ENCODE measurements at places on chromosomes 5 and 9. TPM values are rescaled to one million over a fixed set of nuclear protein-coding genes. Genes with fewer than 3 reads are reported as not detected.
A peak's percentile ranks its signal among the peaks of the same experiment; 100 is the strongest.

- DNase-seq: no peak
Observed at GRCh38 chr5:38051711-38052511, 206.4 kb upstream of the EGFLAM start.

- DNase-seq: no peak
Observed at GRCh38 chr9:19938990-19939733, 150.3 kb upstream of the SLC24A2 start.

The AIF1L gene
- 26.9 TPM for total RNA-seq

GRCh38 chr9:114124138-114124537 is 25.0 kb upstream of the KIF12 start:
- no peak for DNase-seq

The C8G gene
- total RNA-seq: not detected

The SPINK9 gene
- not detected for total RNA-seq

- DNase-seq: no peak
Observed at GRCh38 chr9:122202111-122202510, 26.6 kb downstream of the LHX6 start.

DNA sequence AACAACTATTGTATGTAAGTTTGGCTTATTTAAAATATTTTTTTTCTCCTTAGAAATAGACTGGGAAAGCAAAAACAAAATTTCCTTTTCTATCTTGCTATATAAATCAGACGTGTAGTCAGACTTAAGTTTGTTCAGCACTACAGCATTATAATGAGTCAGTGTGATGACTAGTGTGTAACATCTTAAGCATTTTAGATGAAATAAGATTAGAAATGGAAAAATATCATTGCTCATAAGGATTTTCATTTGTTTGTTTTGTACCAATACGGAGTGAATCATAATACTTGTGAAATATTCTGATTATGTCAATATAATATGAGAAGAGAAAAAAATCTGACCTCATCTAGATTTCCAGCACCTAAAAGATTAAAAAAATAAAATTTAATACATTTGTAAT is 64.7 kb upstream of the RICTOR start:
- DNase-seq: no peak

The FLT4 gene
- 15.7 TPM for total RNA-seq

DNA sequence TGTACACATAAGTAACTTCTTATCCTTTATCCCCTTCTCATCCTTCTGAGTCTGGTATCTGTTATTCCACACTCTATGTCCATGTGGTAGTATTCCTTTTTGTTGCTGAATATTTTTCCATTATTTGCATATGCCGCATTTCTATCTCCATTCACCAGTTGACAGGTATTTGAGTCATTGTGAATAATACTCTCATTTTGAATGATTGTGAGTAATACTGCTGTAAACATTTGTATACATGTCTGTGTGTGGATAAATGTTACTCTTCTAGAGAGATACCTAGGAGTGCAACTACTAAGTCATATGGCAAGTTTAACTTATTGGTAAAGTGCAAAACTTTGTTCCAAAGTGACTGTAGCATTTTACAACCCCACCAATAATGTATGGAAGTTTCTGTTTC is 15.6 kb downstream of the RIC1 start:
- no peak for DNase-seq

GRCh38 chr5:45062044-45062443 is 253.3 kb downstream of the MRPS30 start:
- no peak for DNase-seq

GRCh38 chr5:130501151-130501865 is 597.0 kb downstream of the CHSY3 start:
- DNase-seq: no peak

DNA sequence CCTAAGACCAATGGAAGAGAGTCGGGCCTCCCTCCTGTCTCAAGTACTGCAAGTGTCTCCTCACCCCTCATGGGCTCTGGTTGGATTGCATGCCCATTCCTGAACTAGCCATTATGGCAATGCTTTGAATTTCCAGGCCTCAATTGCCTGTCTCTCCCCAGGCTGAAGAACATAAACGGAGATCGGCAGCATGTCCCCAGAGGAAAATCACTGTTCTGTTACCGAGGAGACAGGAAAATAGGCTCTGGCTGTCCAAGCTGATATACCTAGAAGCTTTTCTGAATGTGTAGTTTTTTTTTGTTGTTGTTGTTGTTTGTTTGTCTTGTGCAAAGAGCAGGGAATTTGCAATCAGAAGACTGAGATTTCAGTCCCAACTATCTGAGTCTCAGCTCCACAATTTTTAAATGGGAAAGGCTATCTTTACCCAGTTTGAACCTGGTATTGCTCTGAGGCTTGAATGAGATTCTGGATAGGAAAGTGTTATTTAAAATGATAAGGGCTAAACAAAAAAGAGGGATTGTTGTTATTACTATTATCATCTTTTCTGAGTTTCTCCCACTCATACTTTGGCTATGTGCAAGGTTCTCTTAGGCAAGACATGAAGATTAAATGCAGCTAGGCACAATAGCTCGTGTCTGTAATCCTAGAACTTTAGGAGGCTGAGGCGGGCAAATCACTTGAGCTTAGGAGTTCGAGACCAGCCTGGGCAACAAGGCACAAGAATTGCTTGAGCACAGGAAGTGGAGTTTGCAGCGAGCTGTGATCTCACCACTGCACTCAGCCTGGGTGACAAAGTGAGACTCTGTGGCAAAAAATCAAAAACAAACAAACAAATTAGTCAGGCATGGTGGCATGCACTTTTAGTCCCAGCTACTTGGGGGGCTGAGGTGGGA is 77.2 kb upstream of the KLF9 start:
- no peak for DNase-seq

The CDKN2A gene
- total RNA-seq: 14.6 TPM

- DNase-seq: no peak
Observed at GRCh38 chr5:20604992-20605391, 617.0 kb upstream of the CDH18 start.

DNA sequence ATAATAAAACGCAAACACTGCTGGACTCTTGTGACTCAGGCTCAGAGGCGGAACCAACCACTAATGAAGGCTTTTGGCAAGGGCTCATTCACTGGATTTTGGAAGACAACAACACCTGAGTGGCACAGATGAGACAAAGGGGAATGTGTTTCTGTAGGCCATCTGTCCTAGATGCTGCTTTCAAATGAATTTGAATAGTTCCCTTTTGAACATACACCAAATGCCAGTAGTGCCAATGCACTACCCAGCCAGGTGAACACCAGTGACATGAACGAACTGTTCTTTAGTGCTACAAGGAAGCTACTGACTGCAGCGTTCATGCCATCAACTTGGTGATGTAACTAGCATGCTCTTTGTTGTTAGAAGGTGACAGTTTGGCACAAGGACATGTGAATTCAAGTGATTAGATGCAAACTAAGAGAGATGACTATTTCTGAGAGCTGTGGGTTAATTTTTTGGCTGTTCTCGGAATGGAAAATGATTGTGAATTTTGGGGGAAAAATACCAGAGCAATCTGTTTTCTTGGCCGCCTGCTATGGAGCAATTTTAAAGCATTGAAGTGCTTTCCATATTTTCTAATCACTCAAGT is 173.7 kb downstream of the SLC24A2 start:
- DNase-seq: peak; percentile 83

The FCN2 gene
- not detected for total RNA-seq

The CAPSL gene
- not detected for total RNA-seq

The ZFP2 gene
- total RNA-seq: 5.0 TPM

DNA sequence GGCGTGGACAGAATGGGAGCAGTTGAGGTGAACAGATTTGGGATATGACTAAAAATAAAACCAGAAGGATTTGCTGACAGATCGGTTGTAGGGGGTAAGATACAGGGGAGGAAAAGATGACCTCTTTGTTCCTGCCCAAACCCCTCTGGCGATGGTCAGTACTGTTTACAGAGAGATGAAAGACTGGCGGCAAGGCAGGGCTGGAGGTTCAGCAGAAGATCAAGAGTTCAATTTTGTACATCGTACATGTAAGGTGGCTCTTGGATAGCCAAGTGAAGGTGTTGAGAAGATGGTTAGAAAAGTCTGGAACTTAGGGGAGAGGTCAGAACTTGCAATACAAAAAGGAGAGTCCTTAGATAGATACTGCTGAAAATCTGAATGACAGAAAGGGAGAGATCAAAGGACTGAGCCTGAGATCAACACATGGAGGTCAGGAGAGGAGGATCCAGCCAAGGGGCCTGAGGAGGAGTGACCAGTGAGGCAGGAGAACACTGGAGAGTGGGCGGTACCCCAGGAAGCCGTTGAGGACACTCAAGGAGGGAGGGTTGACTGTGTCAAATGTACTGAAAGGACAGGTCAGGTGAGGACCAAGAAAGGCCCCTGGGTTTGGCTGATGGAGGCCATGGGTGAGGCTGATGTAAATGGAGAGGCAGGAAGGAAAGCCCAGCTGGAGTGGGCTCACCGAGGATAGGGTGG is 7.1 kb downstream of the IL4 start:
- no peak for DNase-seq

GRCh38 chr9:115213818-115214334 is 95.9 kb upstream of the TNC start:
- DNase-seq: no peak

- no peak for DNase-seq
Observed at GRCh38 chr9:36092509-36093215, 43.9 kb upstream of the GLIPR2 start.

- DNase-seq: no peak
Observed at GRCh38 chr9:127188396-127188795, 66.0 kb upstream of the ANGPTL2 start.

Data from G401 (cell line).